ENCODE measurements at places on chromosomes 12 and 14. TPM values are rescaled to one million over a fixed set of nuclear protein-coding genes. Genes with fewer than 3 reads are reported as not detected.

Gene ADAM21
- not detected for total RNA-seq

Gene CYP27B1
- 3.2 TPM for total RNA-seq

DNA sequence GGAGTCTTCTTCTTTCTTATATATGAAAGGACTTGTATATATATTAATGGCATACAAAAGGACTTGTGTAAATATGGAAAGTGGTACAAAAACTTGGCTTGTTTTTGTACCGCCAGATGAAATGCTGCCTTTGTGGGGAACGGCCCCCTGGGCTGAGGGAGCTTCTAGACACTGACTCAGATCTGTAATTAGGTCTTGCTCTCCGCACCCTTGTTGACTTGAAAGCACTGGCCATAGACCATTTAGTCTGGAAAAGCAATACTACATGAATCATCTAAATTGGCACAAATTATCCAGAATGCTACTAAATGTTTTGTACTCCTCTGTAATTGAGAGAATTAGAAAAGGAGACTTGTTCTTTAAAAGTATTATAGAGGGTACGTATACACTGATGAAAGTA is 399.9 kb upstream of the RGS6 start:
- no peak for DNase-seq

DNA sequence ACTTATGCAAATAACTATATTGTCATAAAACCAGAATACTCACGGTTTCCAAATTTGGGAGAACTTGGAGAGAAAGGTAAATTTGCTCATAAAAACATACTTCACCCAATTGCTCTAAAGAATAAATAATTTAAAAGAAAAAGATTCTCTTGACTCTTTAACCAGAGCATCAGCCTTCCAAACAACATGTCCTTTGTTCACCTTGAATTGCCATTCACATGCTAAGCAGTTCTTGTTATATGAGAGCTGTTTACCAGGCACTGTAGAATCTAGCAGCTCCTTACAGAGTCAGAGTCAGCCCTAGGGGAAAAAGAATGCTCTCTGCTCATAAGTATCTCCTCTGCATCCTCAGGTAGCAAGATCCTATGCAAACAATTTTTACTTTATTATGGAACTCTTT is 10.2 kb downstream of the SLCO1A2 start:
- no peak for DNase-seq

- DNase-seq: no peak
Measured at GRCh38 chr14:105064721-105065143, 498 bp downstream of the GPR132 start.

DNA sequence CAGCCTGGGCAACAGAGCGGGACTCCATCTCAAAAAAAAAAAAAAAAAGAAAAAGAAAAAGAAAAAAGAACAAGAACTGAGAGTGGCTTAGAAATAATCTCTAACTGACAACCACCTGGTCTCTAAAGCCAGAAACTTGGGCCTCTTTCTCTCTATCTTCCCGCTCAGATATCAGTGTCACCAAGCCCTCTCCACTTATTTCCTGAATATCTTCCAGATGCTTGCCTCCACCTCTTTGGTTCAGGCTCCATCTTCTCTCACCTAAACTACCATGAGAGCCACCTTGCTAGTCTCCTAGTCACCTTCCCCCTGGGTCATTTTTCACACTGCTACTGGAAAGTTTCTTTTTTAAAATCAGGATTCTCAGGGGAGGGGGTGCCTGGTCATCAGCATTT is 1.8 kb upstream of the TM9SF1 start:
- no peak for DNase-seq

GRCh38 chr14:104968541-104969401 is 9.4 kb downstream of the AHNAK2 start:
- no peak for DNase-seq

- no peak for DNase-seq
Measured at GRCh38 chr12:89700191-89700810, 8.3 kb downstream of the ATP2B1 start.

- no peak for DNase-seq
Measured at GRCh38 chr14:85587151-85587711, 57.3 kb downstream of the FLRT2 start.
